Mesothelial cell of epicardium (in vitro differentiated cells): ENCODE measurements at places on chromosomes 12 and 14. TPM values are rescaled to one million over a fixed set of nuclear protein-coding genes. Genes with fewer than 3 reads are reported as not detected.
A peak's percentile ranks its signal among the peaks of the same experiment; 100 is the strongest.

Gene KLRF1
- not detected in 3 replicates for total RNA-seq

Gene ABCD2
- 0.29 to 0.41 TPM (median 0.34 TPM) in 3 replicates for total RNA-seq

Gene ABHD12B
- total RNA-seq = 0.16 to 0.47 TPM (median 0.27 TPM) in 3 replicates

Gene SLC4A8
- 17.5 to 21.2 TPM (median 17.6 TPM) in 3 replicates for total RNA-seq

GRCh38 chr14:93956514-93957332 lies 19.6 kb downstream of the ASB2 start:
- H3K4me1 ChIP-seq = peaks cover 20% of the 10 kb centered on the region
- H3K4me3 ChIP-seq = no peak overlapping the region
- no peak for DNase-seq
- no peaks in the 10 kb centered on the region for H3K36me3 ChIP-seq
- H3K27me3 ChIP-seq = no peaks in the 10 kb centered on the region
- H3K27ac ChIP-seq = peak overlapping the region; percentile 19

DNA sequence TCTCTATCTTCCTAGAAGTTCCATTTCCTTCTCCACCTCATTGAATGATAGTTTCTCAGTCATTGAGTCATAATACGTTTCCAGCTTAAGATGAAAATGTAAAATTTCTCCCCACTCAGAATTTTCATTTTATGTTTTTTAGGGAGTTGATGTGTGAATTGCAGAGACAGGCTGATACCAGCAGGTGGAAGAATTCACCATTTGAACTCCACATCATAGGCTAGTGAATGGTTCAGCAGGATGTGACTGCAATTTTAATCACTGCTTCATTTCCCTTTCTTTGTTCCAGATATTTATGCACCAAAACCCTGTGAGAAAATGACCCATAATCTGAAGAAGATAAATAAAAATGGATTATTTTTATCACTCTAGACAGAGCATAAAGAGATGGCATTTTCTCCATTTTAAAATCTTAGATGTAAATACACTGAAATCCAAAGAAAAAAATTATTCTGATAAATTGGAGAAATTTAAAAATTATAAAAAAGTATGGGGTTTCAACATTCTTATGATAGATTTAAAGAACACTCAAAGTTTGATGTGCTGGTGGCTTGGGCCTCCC lies 10.6 kb upstream of the PYGL start:
- peaks cover 11% of the 10 kb centered on the region for H3K4me1 ChIP-seq
- no peak overlapping the region for H3K4me3 ChIP-seq
- H3K27me3 ChIP-seq = no peaks in the 10 kb centered on the region

DNA sequence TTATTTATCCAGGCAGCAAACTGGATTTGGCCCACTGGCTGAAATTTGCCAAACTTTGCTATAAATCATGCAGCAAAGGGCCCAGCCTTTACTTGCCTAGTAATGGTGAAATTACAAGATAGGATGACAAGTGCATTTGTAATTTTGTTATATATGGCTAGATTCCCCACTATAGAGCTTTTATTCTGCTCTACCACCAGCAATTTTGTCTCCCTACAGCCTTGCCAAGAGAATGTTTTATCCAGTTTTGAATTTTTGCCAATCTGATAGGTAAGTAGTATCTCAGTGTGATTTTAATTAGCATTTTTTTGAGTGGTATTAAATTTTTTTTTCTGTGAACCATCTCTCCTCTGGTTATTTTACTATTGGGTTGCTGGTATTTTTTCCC lies 161.6 kb downstream of the SLC41A2 start:
- H3K27me3 ChIP-seq = no peaks in the 10 kb centered on the region
- no peak overlapping the region for H3K4me3 ChIP-seq
- H3K27ac ChIP-seq = no peak overlapping the region
- DNase-seq = no peak

GRCh38 chr12:59182191-59182590 lies 261.9 kb upstream of the LRIG3 start:
- H3K4me3 ChIP-seq = no peak overlapping the region
- H3K27ac ChIP-seq = no peak overlapping the region
- no peaks in the 10 kb centered on the region for H3K36me3 ChIP-seq
- H3K4me1 ChIP-seq = no peaks in the 10 kb centered on the region
- no peak for DNase-seq

GRCh38 chr12:96034621-96035282 lies 635 bp downstream of the LTA4H start:
- no peaks in the 10 kb centered on the region for H3K27me3 ChIP-seq
- H3K27ac ChIP-seq = no peak overlapping the region
- H3K36me3 ChIP-seq = no peaks in the 10 kb centered on the region
- peak; percentile 23 for DNase-seq
- H3K4me3 ChIP-seq = no peak overlapping the region

DNA sequence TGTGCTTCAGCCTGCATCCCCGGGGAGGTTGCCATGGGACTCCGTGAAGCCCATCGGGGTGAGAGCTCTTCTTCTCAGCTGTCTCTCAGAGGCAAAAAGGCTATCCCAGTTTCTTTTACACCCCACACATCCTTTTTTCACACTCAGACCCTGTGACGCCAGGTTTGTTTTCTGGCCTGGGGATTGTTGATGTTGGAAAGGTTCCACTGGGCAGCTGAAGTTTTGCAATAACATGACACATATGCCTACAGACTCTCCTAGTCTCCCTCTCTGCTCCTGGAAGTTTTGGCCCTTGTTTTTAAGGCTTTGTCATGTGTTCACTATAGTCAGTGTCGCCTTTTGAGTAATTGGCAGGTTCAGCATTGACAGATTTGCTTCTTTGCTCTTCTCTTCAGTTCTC lies 118.6 kb downstream of the SMOC1 start:
- DNase-seq = no peak
- peaks cover 2% of the 10 kb centered on the region for H3K4me1 ChIP-seq
- H3K4me3 ChIP-seq = no peak overlapping the region
- no peak overlapping the region for H3K27ac ChIP-seq
- H3K27me3 ChIP-seq = peaks cover 30% of the 10 kb centered on the region

- H3K4me3 ChIP-seq = no peak overlapping the region
- H3K27ac ChIP-seq = no peak overlapping the region
- H3K27me3 ChIP-seq = no peaks in the 10 kb centered on the region
These were observed 29.6 kb downstream of the CHST11 start for GRCh38 chr12:104486363-104486750.

DNA sequence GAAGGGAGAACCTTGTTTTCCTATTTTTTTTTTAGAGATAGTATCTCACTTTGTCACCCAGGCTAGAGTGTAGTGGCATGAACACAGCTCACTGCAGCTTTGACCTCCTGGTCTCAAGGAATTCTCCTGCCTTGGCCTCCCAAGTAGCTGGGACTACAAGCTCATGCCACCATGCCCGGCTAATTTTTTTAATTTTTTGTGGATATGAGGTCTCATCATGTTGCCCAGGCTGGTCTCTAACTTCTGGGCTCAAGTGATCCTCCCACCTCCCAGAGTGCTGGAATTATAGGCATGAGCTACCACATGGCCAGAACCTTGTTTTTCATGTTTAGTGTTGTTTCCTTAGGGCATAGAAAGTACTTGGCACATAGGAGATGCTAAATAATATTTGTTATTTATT lies 13.5 kb downstream of the MANSC1 start:
- no peak overlapping the region for H3K4me3 ChIP-seq
- H3K27me3 ChIP-seq = no peaks in the 10 kb centered on the region
- peaks cover 8% of the 10 kb centered on the region for H3K36me3 ChIP-seq
- no peak overlapping the region for H3K27ac ChIP-seq
- DNase-seq = no peak

GRCh38 chr12:22588817-22589216 lies 36.2 kb upstream of the ETNK1 start:
- H3K27me3 ChIP-seq = no peaks in the 10 kb centered on the region
- H3K27ac ChIP-seq = no peak overlapping the region
- H3K4me3 ChIP-seq = no peak overlapping the region
- peaks cover 2% of the 10 kb centered on the region for H3K4me1 ChIP-seq

DNA sequence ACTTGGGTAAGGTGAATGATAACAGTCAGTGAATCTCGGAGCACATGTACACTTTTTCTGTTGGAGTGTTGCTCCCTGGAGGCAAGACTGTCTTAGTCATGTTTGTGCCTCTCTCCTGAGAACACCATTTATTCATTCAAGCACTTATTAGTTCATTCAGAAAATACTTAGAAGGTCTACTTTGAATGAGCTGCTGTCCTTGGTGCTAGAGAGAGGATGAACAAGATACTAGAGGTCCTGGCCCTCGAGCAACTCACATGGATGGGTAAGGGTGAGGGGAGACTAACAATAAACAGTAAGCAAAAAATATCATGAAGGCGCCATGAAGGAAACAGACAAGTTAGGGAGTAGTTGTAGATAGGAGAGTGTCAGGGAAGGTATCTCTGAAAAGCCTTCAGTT lies 17.1 kb upstream of the SAMD4A start:
- no peaks in the 10 kb centered on the region for H3K4me1 ChIP-seq
- H3K27ac ChIP-seq = no peak overlapping the region
- no peak overlapping the region for H3K4me3 ChIP-seq
- H3K36me3 ChIP-seq = no peaks in the 10 kb centered on the region

DNA sequence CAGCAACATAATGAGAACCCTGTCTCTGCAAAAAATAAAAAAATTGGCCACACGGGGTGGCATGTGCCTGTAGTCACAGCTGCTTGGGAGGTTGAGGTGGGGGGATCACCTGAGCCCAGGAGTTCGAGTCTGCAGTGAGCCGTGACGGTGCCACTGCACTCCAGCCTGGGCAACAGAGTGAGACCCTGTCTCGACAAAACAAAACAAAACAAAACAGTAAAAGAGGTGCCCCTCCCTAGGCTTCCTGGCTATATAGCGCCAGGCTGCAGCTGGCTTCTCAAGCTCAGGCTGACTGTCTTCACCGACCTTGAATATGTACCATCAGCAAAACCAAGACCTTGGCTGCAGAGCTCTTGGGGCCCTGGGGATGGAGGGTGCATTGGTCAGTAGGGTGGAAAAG lies 29.4 kb downstream of the TSPAN9 start:
- peak overlapping the region; percentile 36 for H3K27ac ChIP-seq
- H3K36me3 ChIP-seq = peaks cover 5% of the 10 kb centered on the region
- H3K27me3 ChIP-seq = no peaks in the 10 kb centered on the region
- peaks cover 56% of the 10 kb centered on the region for H3K4me1 ChIP-seq
- no peak for DNase-seq

GRCh38 chr12:100858656-100859055 lies 64.1 kb downstream of the ANO4 start:
- DNase-seq = no peak
- peaks cover 2% of the 10 kb centered on the region for H3K27me3 ChIP-seq
- no peaks in the 10 kb centered on the region for H3K4me1 ChIP-seq
- no peak overlapping the region for H3K4me3 ChIP-seq
- H3K36me3 ChIP-seq = no peaks in the 10 kb centered on the region

- H3K36me3 ChIP-seq = no peaks in the 10 kb centered on the region
- no peak for DNase-seq
These were observed 469.1 kb upstream of the DCN start for GRCh38 chr12:91651728-91652127.

DNA sequence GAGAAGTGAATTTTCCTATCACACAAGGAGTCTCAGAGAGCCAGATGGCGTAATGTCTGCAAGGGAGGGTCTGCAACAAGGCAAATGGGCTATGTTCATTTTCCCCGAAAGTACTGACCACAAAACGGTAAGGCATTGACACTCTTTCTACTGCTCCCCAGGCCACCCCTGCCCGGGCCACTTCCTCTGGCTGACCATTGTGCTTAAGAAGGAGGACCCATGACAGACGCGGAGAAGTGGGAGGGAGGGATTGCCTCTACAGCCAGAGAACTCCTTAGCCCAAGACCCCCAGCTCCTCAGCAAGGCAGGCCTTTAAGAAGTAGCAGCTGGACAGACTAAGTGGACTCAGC lies 1.2 kb downstream of the NCKAP5L start:
- H3K36me3 ChIP-seq = peaks cover 3% of the 10 kb centered on the region
- no peaks in the 10 kb centered on the region for H3K27me3 ChIP-seq
- H3K4me1 ChIP-seq = peaks cover 28% of the 10 kb centered on the region
- DNase-seq = no peak
- peak overlapping the region; percentile 91 for H3K4me3 ChIP-seq
- peak overlapping the region; percentile 96 for H3K27ac ChIP-seq

DNA sequence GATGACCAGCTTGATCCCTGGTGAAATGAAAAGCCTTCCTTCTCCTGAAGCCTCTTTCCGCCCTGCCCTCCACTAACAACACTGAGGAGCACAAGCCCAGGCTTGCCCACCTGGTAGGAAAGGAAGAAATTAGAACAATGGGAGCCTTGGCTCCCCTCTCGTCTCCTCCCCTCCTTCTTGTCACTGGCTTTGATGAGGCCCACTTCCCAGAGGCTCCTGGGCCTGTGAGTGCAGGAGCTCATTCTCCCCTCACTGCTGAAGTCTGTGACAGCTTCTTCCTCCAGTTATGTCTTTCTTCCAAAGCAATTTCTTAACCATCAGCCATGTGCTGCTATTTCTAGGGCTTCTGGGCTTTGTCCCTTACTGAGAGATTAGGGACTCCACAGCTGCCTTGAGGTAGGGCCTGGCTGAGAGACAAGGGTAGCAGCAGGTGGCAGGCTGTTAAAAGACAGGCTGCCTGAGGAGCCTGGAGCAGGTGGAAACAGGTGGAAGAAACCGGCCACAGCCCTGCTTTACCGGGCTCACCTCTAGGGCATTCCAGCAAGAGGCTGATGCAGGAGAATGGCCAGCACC lies 53.6 kb upstream of the SRSF5 start:
- H3K27me3 ChIP-seq = no peaks in the 10 kb centered on the region
- H3K36me3 ChIP-seq = no peaks in the 10 kb centered on the region
- peak overlapping the region; percentile 36 for H3K4me3 ChIP-seq
- no peak for DNase-seq
- peak overlapping the region; percentile 98 for H3K27ac ChIP-seq

- H3K27me3 ChIP-seq = no peaks in the 10 kb centered on the region
- H3K4me3 ChIP-seq = no peak overlapping the region
- H3K36me3 ChIP-seq = peaks cover 17% of the 10 kb centered on the region
- H3K4me1 ChIP-seq = no peaks in the 10 kb centered on the region
These were observed 15.3 kb downstream of the AREL1 start for GRCh38 chr14:74697543-74697942.

GRCh38 chr12:62827042-62827441 lies 107.9 kb downstream of the PPM1H start:
- no peak for DNase-seq
- no peak overlapping the region for H3K27ac ChIP-seq
- H3K4me1 ChIP-seq = no peaks in the 10 kb centered on the region
- H3K4me3 ChIP-seq = no peak overlapping the region
- H3K27me3 ChIP-seq = no peaks in the 10 kb centered on the region
- peaks cover 6% of the 10 kb centered on the region for H3K36me3 ChIP-seq

DNA sequence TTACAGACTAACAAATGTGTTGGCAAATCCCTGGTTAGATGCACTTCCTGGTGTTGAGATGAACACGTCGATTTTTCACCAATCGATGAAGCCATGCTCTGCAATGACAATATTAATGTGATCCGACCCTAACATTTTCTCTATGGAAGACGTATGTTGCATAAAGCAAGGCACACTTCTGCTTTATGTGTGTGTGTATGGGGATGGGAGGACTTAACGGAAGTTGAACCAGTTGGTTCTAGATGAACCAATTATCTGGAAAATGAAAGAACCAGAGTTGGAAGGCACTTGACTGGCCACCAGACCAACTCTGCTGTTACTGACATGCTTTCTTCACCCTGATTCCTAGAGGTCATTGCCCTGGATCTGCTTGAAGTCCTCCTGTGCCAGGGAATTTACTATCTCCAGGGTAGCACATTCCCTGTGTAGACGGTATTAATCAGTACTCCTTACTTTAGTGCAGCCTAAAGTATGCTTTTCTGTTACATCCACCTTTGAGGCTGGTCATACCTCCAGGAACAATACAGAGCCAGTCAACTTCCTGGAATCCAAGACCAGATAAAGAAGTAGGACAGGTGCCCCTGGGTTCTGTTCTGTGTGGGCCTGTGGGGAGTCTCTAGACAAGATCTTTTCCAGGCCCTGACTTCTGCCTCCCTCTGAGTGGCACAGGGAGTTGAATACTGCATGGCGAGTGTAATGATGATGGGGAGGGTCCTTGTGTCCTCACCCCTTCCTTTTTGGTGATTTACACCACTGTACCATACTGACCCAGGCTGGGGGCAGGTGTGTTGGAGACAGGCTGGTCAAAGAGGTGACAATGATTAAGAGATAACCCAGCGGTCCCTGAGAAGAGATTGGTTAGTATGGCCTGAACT lies 4.1 kb downstream of the SDR39U1 start:
- no peaks in the 10 kb centered on the region for H3K27me3 ChIP-seq
- no peak for DNase-seq
- H3K4me3 ChIP-seq = no peak overlapping the region
- H3K36me3 ChIP-seq = peaks cover 13% of the 10 kb centered on the region
